Non-pigmented ciliary epithelial cell (primary cell): ENCODE measurements at places on chromosomes 13 and 19.

GRCh38 chr19:2164020-2164998, 576 bp downstream of the DOT1L start:
- no peak for DNase-seq

DNA sequence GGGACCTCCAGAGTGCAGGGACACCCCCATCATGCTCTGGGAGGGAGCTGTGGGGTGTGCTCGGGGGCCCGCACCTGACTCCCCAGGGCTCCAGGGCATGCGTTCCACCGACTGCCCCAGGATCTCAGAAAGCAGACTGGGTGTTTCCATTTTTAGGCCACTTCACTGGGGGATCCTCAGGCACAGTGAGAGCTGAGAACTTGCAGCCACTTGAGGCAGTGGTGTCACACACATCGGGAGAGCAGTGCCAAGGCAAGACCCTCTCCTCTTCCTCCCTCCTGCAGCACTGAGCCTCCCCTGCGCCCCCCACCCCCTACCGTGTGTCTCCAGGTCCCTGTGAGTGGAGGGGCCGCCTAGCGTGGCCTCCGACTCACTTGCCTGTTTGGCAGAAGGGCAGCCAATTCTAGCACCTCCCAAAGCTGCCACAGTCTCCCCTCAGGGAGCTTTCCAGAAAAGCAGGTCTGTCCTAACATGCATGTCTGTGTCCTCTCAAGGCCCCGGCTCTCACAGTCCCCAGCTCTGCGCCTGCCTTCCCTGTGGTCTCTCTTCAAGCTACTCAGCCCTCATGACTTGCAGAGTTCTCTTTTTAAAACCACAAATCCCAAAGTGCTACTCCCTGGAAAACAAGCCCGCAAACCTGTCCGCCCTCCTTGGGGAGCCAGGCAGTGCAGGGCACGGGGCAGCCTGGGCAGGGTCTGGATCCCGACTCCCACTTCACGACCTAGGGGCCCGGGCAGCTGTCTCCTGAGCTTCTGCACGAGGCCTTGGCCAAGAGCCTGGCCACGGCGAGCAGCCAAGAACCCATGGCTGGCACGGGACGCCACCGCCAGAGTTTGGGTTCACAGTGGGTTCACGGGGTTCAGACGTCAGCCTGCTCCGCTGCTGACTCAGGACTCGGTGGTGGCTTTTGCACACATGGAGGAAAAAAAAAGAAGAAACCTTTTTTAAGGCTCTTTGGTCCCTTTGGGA, 94.1 kb downstream of the STK24 start:
- DNase-seq: no peak

DNA sequence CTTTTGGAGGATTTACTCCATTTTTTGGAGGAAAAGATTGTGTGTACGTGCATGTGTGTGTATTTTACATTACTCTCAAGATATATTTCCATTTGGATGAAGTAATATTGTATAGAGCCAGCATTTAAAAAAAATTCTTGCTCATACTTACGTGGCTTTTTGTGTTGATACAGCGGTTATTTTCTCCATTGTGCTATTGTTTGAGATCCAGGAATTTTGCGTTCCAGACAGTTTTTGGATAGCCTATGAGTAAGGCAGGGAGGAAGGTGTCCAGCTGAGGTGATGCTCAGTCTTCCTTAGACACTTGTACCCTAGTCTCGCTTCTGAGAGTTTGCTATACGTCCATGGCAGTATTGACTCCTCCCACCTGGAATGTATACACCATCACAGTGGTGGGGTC, 92.2 kb upstream of the ARHGEF7 start:
- DNase-seq: no peak

- no peak for DNase-seq
These were observed 190.9 kb downstream of the COL4A1 start for GRCh38 chr13:110116072-110116487.

GRCh38 chr13:81117416-81117815, 776.5 kb upstream of the SPRY2 start:
- no peak for DNase-seq

GRCh38 chr19:7534531-7535046, 928 bp upstream of the PNPLA6 start:
- DNase-seq: peak; percentile 68

DNA sequence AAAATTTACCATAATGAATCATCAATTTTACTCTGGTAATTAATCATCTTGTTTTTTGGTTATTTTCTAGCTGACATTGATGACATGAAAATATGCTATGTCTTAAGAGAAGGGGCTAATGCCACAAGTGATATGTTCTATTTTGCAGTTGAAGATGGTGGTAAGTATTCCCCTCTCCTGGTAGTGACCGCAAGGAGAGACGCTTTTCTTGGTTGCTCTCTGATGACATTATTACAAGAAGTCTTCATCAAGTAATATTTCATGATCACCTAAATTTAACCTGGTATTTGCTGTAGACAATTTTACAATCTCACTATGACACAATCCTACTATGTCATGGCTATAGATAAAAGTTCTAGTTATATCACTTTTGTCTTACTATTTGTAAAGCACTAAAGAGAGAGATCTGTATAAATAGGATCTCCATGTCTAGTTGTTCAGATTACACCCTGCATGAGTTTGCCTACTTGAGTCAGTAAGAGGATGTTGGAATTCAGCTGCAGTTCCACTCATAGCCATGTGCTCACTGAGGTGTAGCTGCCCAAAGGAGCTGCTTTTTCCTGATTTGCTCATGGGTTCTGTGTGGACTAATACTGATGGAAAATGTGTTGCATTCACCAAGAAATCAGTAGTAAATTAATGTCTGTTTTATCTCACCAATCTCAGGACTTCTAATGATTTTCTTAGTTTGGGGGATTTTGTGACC, 10.9 kb downstream of the FREM2 start:
- no peak for DNase-seq

DNA sequence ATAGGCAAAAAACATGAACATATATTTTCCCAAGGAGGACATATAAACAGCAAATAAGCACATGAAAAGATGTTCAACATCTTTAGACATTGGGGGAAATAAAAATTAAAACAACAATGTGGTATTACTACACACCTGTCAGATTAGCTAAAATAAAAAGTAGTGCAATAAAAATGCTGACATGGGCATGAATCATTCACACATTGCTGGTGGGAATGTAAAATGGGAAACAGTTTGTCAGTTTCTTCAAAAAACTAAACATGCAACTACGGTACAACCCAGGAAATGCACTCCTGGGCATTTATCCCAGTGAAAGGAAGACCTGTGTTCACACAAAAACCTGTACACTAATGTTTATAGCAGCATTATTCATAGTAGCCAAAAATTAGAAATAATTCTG, 5.3 kb upstream of the SUCLA2 start:
- DNase-seq: no peak

DNA sequence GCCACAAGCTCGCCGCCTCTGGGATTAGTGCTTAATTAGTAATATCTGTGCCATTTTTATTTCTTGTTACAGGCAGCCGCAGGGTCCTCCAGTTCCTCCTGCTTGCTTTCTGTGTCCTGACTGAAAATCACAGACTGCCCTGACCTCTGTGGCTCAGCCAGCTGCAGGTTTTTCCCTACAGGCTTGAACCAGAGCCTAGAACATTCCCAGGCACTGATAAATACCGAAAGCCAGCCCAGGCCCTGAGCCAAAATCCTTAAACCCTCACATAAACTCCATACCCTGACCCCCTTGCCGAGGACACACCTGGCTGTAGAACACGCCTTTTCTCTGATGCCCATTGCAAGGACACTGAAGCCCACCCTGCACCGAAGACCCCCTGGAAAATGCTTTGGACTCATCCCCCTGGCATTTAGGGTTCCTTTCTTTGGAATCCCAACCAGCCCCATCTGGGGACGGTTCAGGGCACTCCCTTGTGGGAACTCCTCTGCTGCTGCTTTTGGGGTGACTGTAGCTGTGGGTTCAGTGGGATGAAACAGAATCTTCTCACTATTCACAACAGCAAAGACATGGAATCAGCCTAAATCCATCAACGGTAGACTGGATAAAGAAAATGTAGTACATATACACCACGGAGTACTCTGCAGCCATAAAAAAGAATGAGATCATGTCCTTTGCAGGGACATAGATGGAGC, 15.5 kb downstream of the DPP9 start:
- DNase-seq: peak; percentile 49

GRCh38 chr19:4140237-4140711, 13.2 kb upstream of the CREB3L3 start:
- no peak for DNase-seq

DNA sequence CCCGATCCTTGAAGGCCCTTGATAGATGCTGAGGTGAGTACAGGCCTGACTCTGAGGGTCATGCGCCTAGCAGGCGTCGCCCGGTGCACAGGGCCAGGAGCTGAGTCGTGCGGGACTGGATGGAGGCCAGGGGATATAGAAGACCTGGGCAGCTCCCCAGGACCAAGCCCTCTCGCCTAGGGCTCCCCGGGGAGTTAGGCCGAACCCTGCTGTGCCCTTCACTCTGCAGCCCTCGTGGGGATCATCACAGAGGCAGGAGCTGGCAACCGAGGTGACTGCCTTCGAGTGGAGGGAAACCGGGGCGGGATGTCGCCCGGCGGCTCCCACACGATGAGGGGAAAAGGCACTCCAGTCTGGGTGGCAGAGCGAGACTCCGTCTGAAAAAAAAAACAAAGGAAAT, 11.7 kb downstream of the CSNK1G2 start:
- no peak for DNase-seq

DNA sequence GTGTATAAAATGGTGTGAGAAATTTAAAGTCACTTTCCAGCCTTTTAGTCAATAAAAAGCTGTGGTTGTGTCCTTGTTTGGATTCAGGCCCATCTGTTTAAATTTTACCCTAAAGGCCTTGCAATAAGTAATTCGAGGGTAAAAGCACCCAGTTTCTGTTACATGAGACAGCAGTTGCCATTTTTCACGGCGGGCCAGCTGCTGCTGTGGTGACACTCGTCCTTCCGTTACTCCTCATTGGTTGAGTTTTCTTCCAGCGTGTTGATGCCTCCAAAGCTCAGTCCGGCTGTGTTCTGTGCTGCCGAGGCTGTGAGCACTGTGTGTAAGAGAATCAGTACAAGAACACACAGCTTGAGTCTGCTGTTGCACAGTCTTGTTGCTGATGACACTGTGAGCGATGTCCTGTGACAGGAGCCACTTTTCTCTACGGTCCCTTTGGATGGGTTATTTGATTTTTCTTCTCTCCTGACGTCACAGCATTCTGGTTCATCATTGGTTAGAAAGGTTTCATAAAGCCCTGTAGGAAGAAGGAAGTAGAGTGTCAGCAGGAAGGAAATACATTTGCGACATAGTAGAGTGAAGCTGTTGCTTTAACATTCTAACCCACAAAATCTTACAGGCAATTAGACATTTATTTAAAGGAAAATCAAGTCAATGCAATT, 602.5 kb upstream of the ARGLU1 start:
- DNase-seq: no peak

- DNase-seq: no peak
These were observed 84.0 kb upstream of the LSM14A start for GRCh38 chr19:34088292-34088691.

DNA sequence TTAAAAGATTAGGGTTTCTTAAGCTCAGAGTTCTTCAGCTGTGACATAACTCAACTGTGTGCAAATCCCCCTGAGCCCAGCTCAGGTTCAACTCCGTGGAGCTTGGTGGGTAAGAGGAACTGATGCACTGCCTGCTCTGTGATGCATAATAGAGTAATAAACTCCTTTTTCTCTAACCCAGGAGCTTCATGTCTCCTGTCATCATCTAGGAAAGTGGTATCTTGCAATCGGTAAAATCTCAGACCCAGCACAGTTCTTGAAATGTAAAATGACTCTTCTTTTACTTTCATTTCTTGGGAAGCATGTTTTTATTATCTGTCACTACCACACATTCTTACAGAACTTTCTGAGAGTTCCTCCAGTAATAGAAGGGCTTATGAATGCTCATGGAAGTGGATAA, 123.8 kb upstream of the PCDH9 start:
- peak; percentile 14 for DNase-seq

DNA sequence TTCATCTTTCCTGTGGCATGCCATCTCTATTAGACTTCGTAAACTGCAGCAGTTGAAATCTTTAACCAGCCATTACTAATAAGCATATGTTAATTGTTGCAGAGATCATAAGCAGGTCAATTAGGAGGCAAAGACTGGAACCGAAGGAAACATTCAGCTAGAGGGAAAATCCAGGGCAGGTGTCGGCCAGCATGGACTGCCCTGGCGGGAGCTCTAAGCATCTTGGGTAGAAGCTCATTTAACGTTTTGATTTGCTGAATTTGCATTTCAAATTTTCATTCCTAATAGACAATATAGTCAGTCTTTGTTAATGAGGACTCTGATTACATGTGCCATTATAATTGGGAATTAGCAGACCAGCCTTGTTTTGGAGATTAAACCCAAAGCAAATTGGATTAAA, 238.6 kb downstream of the POU4F1 start:
- DNase-seq: no peak
